Activated T-helper 17 cell treated with anti-CD3 and anti-CD28 coated beads, Interleukin-2, amount 50 U/mL, for 72 hours (primary cell): ENCODE measurements at places on chromosomes 1 and 21. TPM values are rescaled to one million over a fixed set of nuclear protein-coding genes. Genes with fewer than 3 reads are reported as not detected.

GRCh38 chr1:150545486-150546032 is 3.6 kb upstream of the ADAMTSL4 start:
- no peak for ATAC-seq

- ATAC-seq = no peak
Measured at GRCh38 chr1:55580845-55581332, 365.7 kb upstream of the USP24 start.

- ATAC-seq = peak; percentile 18
Measured at GRCh38 chr1:192805832-192806323, 3.0 kb upstream of the RGS2 start.

DNA sequence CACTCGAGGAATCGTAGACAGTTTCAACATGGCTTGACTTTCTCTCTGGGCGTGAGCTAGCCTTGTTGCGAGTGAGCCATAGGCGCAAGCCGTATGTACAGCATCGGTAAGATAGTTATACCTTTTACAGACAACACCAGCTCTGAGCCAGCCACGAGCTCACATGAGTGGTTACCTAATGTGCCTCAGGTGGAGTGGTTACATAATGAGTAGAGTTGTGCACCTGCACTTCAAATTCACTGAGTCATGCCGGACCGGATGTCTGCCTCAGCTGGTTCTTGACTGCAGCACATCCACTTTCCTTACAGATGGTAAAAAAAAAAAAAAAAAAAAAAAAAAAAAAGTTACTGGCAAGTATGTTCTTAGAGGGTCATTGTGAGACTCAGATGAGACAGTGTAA is 360.4 kb upstream of the NR5A2 start:
- no peak for ATAC-seq

Gene DIO1
- total RNA-seq = not detected

- ATAC-seq = no peak
Measured at GRCh38 chr1:229086091-229086490, 184.8 kb upstream of the RAB4A start.

DNA sequence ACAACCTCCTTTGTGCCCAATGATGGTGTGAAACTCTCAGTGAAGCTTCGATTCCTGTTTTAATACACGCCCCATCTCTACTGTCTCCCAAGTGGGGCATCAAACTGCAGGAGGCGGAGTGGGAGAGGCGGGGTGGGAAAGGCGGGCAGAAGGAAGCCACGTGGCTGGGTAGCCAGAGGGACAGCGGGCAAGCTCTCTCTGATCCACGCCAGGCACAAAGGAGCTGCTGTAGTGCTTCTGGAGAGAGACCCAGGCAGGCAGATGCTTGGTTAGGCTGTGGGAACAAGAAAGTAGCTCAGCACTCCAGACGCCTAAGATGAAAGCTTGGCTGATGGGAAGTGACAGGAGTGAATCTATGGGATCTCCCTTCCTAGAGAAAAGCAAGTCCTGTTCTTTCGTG is 25.7 kb downstream of the TRIM67 start:
- no peak for ATAC-seq

DNA sequence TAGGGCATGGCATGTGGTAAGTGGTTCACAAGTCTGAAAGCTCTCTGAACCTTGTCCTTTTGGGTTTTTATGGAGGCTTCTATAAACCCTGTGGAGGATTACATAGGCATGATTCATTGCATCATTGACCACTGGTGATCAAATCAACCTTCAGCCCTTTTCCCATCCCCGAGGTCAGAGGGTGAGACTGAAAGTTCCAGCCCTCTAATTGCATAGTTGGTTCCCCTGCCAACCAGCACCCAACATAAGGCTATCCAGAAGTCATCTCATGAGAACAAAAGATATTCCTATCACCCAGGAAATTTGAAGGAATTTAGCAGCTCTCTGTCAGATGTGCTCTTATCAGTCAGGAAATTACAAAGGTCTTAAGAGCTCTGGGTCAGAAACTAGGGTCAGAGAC is 89.5 kb upstream of the ARTN start:
- ATAC-seq = no peak

DNA sequence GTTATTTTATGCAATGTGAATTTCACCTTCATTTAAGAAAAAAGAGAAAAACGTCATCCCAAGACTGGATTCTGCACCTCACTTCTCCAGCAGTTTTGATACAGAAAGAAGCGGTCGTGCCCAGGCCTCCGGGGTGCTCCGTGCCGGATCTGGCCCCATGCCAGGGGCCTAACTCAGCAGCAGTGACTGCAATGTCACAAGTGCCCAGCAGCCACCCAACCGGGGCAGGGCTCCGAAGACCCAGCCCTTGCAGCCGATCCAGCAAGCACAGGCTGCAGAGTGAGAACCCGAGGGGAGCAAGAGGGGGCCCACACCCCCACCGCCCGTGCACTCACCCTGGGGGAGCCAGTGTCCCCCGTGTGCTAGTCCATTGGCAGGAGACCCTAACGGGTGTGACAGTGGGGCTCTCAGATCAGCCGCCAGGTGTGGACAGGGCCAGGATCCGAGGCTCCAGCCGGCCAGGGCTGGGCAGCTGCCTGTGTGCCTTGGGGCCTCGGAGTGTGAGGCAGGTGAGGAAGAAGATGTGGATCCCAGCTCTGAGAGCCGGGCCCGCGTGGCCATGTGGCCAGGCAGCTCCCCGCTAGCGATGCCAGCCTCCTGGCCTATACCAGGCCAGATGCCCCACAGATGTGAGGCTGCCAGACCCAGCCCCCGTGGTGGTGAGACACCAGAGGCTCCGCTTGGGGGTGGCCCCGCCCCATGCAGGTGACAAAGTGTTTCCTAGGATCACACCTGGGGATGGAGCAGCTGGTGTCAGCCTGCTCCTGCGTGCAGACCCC is 60.6 kb downstream of the MEGF6 start:
- no peak for ATAC-seq

DNA sequence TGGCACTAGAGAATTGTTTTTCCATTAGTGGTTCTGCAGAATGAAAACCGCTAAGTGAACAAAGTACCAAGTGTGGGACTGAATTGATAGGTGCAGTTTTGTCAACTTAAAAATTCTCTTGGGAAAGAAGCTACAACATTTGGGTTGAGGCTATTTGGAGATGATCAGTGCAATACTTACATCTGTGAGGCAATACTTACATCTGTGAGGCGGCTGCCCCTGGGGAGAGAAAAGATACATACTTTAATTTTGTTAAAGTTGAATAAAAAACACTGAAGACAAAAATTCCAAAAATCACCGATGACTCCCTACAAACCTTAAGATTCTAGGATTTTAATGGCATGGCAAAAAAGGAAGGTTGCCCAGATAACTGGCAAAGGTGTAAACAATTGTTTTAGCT is 1.7 kb downstream of the CFAP410 start:
- no peak for ATAC-seq

DNA sequence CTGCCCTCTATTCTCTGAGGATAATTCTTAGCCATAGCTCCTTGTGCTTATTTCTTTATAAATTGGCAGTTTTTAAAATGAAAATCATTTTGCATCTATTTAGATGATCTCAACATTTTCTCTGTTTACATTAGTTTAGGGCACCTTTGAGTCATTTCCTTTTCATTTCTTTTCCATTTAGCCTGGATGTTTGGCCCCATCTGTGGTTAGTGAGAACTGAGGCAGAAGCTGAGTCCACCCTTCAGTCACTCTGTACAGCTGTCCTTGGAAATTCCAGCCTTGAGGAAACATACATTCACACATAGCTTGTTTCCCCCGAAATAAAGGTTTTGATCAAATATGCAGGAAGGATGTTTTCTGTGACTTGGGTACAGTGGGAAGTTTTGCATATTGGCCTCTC is 123.7 kb downstream of the NTNG1 start:
- ATAC-seq = no peak

- no peak for ATAC-seq
Measured at GRCh38 chr1:116572771-116573430, 2.1 kb upstream of the CD58 start.

Gene KCNN3
- 0.11 TPM for total RNA-seq

GRCh38 chr1:183912265-183912886 is 107.5 kb downstream of the RGL1 start:
- no peak for ATAC-seq

DNA sequence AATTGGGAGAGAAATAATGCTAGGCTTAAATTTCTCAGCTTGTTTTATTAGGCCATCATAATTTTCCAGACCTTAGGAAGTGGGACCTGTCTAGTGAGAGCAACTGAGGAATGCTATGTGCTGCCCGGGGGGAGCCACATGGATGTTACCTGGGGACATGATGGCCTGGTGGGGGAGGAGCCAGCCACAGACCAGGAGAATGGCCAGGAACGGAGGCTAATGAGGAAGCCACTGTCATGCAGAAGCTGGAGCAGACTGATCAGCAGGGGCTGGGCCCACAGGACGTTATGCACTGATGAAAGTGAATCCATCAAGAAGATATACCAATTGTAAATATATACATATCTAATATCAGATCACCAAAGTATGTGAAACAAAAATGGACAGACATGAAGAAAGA is 4.6 kb upstream of the KRTAP10-1 start:
- no peak for ATAC-seq

DNA sequence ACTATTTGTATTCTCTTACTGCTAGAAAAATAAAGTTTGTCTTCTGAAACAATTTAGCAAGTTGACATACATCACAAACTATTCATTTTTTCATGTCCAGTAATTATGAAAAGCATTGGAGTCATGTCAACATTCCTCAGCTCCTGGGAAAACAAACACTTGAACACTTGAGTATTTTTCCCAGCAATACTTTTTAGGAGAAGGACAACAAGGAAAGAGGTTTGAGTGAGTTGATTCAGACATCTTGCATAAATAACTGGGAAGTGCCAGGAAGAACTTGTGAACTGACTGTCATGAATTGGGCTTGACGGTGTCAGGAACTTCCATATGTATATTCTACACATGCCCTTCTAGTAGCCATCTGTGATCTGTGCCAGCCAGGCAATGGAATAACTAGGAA is 195.6 kb downstream of the HMCN1 start:
- ATAC-seq = no peak

GRCh38 chr1:24498589-24498988 is 4.0 kb upstream of the RCAN3 start:
- no peak for ATAC-seq

Gene CLCA1
- not detected for total RNA-seq

Gene ACTA1
- not detected for total RNA-seq

- peak; percentile 99 for ATAC-seq
Measured at GRCh38 chr1:89762779-89763648, 57.8 kb upstream of the LRRC8D start.

Gene RGS8
- total RNA-seq = 0.04 TPM

DNA sequence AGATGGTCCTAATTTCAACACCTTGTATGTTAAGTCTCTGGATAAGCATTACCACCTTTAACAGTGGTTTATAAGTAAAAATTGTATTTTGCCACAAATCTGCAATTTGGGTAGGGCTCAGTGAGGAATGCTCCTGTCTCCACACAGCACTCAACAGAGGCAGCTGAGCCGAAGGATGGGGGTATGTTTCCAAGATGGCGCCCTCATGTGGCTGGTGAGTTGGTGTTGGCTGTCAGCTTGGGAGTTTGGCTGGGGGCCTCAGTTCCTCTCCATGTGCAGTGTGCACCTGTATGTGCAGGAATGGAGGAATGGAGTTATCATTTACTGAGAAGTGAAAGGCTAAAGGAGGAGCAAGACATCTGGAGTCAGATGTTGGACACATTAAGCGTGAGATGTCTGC is 136.8 kb downstream of the GABPA start:
- no peak for ATAC-seq

- ATAC-seq = no peak
Measured at GRCh38 chr1:18011703-18012102, 95.9 kb upstream of the IGSF21 start.

Gene AMY1A
- total RNA-seq = not detected

GRCh38 chr1:204292740-204293139 is 67.0 kb downstream of the PLEKHA6 start:
- ATAC-seq = no peak
